Muscle of back (tissue), 13 donors: ENCODE measurements at places on chromosomes 2 and 18. TPM values are rescaled to one million over a fixed set of nuclear protein-coding genes. Genes with fewer than 3 reads are reported as not detected.

GRCh38 chr2:171267855-171268629, 107.3 kb upstream of the TLK1 start:
- DNase-seq = no peak

Gene GMCL1
- 13.7 TPM for polyA plus RNA-seq

- no peak for DNase-seq
Measured at GRCh38 chr2:11026286-11026921, 114.7 kb downstream of the KCNF1 start.

- no peak for DNase-seq
Measured at GRCh38 chr2:166372046-166372445, 3.7 kb downstream of the SCN9A start.

DNA sequence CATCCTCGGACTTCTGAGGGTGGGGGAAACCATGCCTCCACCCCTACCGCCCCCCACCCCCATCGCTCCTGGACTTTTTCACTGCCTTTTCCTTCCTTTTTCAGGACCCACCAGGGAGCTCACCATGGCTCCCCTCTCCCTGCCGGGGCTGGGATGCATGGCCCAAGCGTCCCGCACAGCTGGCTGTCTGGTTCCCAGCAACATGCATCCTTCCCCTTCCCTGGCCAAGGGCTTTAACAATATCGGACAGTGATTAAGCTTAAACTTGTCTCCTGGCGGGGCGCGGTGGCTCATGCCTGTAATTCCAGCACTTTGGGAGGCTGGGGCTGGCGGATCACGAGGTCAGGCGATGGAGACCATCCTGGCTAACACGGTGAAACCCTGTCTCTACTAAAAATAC, 44.1 kb downstream of the MRO start:
- no peak for DNase-seq

- peak; percentile 40 for DNase-seq
Measured at GRCh38 chr2:161905389-161906046, 168.5 kb downstream of the DPP4 start.

GRCh38 chr2:74357627-74358026, 14.4 kb upstream of the SLC4A5 start:
- no peak for DNase-seq

DNA sequence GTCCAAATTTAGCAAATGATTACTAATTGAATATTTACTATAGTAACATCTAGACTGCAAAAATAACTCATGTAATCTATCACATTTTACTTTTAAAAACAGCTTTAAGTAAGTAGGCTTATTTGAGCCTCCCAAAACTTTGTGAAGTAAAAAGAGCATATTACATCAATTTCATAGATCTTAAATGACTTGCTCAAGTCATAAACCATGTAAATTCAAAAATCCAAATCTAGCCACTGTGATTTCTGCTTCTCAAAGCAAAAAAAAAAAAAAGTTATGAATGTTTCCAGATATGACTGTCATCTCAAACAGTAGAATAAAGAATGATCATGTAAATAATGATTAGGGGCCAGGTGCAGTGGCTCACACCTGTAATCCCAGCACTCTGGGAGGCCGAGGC, 37.5 kb downstream of the CACNB4 start:
- no peak for DNase-seq

GRCh38 chr2:158024288-158024898, 77.3 kb upstream of the UPP2 start:
- DNase-seq = no peak

DNA sequence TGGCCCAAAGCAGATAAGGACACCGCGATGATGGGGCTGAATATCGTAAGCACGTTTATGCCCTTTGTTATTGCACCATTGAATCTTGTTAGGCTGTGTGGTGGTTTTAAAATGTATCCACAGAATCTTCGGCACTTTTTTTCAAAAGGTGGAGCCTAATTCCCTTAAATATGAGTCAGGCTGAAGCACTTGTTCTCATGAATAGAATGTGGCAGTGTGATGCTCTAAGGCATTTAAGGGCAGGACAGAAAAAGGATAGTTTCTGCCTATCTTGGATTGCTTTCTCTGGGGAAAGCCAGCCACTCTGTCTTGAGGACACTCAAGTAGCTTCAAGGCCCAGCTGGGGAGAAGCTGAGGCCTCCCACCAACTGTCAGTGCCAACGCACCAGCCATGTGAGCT, 39.6 kb downstream of the ABCA12 start:
- DNase-seq = no peak

Gene DSC3
- 0.23 TPM for polyA plus RNA-seq

Gene GRB14
- 1.8 TPM for polyA plus RNA-seq

DNA sequence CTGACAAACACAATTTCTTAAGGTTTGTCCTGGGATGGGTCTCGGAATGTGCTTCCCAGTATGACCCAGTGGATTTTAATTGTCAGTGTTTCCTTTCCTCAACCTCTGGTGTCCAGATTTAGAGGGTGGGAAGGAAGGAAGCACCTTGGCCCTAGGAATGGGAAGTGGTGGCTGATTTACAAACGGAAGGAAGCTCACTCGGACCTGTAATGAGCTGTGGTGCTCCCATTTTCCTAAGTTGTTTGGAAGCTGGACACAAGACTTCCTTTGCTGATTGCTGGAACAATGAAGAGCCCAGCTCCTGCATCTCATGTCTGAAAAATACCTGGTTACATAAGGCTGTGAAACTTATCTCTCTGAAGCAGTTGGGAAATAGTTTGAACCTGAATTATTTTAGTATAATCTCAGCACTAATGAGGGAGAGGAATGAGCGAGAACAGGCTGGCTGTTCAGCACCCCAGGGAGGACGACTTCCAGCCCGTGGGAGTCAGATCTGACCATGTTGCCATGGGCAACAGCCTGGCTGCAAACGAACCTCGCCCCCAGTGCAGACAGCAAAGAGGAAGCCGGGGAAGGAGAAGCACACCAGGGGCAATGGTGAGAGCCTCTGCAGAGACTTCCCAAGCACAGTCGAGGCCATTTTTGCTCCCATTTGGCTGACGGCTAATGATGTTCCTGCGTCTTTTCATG, 74.4 kb upstream of the ASB18 start:
- peak; percentile 39 for DNase-seq
